Activated T-helper 2 cell treated with anti-CD3 and anti-CD28 coated beads, Interferon-gamma antibody, Interleukin-2, Interleukin-4, amounts not matched to agents 10 μg/mL and 5 μg/mL and 100 μg/mL, durations not matched to agents 14 hours and 24 hours and 36 hours (primary cell): ENCODE measurements at places on chromosomes 12 and 14. TPM values are rescaled to one million over a fixed set of nuclear protein-coding genes. Genes with fewer than 3 reads are reported as not detected.

LRP1 gene
- total RNA-seq = 1.8 and 2.1 TPM in 2 replicates

NTN4 gene
- total RNA-seq = not detected in 2 replicates

HSPB8 gene
- total RNA-seq = not detected in 2 replicates

CIPC gene
- total RNA-seq = 10.9 and 11.3 TPM in 2 replicates

CACNA2D4 gene
- total RNA-seq = 6.2 and 10.0 TPM in 2 replicates

STYX gene
- 16.3 and 16.5 TPM in 2 replicates for total RNA-seq

JAG2 gene
- total RNA-seq = 2.6 and 3.2 TPM in 2 replicates

AREL1 gene
- total RNA-seq = 40.0 and 46.9 TPM in 2 replicates

MDGA2 gene
- not detected in 2 replicates for total RNA-seq
